ENCODE measurements at places on chromosomes 7 and 10.

DNA sequence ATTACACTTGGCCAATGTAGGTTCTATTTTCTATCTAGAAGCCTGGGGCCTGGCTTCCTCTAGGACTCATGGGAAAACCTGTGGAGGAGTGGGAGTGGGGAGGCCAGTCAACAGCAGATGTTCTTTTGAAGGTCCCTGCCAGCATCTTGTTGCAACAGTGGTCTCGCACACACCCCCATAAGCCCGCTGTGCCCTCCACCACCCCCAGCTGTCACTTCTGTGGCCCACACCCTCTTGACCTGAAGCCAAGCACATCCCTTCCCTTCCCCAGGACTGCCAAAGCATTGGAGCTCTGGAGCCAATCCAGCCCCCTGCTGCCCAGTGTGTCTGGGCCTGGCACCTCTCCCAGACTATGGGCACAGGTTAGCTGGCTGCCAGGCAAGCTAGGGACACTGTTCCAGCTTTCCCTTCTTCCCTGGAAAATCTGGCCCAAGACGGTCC lies 1.9 kb upstream of the STX1A start:
- DNase-seq: no peak

- DNase-seq: no peak
Observed at GRCh38 chr10:124558339-124559321, 97.0 kb downstream of the LHPP start.

DNA sequence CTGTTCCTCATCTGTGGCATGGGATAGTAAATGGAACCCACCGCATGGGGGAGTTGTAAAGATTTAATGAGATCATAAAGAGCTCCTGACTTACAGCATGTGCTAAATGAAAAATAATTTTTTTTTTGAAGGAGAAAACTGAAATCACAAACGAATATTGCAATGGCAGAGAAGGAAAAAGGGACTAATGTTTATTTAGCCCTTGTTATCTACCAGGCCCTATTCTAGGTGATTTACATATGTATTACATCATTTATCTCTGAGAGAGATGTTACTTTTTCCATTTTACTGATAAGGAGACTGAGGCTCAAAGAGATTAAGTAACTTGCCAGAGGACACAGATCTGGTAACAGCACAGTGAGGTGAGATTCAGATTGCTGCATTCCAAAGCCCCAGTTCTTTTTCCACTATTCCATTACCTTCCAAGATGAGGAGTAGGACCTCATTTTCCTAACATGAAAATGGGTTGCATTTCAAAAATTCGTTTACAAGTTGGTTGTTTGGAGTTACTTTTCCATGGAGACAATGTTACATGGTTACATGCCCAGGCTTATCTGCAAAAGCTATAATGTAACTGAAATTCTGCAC lies 28.6 kb downstream of the VCL start:
- DNase-seq: no peak

DNA sequence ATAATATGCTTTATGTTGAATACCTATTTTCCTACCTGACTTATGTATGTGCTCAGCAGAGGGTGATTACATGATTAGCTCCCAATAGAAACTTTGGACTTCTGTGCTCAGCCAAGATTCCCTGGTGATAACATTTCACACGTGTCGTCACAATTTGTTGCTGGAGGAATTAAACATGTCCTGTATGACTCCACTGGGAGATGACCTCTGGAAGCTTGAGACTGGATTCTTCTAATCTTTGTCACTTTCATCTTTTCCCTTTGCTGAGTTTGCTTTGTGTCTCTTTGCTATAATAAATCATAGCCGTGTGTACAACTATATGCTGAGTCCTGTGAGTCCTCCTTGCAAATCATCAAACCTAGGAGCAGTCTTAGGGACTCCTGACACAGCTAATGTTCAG lies 120.9 kb upstream of the LRRTM3 start:
- no peak for DNase-seq

DNA sequence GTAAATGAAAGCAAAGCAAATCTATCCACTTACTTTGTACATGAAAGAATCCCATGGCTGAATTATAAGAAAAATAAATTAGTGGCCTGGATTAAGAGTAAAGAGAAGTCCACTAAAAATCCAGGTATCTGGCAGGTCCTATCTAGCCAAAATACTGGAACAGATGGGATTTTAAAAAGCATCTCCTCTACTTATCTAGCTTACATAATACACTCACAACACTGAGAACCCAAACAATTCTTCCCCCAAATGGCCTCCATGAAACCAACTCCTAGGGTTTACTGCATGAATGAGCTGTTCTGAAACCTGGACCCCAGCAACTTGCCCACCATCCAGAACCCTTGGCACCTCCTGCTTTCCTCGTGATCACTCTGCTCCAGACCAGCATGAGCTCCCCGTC lies 61.3 kb downstream of the AFAP1L2 start:
- DNase-seq: no peak

DNA sequence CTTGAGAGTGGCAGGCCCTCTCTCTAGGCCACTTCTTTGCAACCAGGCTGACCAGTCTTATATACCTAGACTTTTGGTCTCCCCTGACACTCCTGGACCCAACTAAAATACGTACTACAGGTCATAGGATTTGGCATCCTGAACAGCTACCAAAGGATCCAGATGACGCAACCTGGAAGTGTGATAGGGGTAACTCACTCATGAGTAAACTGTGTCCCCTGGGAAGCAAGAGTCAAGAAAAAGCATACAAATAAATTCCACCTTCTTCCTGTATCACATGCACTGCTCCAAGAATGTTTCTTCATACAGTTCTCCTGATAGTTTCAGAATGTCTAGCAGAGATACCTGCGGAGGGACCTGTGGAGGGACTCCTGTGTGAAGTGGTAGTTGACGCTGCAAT lies 172.3 kb downstream of the MDFIC start:
- no peak for DNase-seq

- DNase-seq: no peak
Observed at GRCh38 chr10:34179280-34179679, 635.8 kb downstream of the PARD3 start.

DNA sequence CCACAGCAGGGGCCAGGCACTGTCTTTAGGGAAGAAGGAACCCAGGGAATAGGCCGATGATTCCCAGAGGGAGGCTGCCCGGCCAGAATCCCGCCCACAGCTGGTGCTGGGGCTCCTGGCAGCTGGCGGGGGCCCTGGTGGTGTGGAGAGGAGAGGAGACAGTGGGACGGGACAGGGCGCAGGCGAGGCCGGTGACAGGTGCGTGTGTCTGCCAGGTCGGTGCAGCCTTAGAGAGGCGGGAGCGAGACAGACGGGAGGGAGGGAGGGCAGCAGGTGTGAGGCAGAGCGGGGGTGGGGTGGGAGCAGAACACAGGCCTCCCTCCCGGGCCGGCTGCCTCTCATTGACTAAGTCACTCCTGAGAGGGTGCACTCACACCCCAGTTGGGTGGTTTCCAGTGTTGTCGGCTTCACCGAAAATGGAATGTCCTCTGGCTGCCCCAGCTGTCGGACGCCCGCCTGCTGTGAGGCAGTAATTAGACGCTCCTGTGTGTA lies 55.2 kb downstream of the ELFN1 start:
- DNase-seq: no peak

DNA sequence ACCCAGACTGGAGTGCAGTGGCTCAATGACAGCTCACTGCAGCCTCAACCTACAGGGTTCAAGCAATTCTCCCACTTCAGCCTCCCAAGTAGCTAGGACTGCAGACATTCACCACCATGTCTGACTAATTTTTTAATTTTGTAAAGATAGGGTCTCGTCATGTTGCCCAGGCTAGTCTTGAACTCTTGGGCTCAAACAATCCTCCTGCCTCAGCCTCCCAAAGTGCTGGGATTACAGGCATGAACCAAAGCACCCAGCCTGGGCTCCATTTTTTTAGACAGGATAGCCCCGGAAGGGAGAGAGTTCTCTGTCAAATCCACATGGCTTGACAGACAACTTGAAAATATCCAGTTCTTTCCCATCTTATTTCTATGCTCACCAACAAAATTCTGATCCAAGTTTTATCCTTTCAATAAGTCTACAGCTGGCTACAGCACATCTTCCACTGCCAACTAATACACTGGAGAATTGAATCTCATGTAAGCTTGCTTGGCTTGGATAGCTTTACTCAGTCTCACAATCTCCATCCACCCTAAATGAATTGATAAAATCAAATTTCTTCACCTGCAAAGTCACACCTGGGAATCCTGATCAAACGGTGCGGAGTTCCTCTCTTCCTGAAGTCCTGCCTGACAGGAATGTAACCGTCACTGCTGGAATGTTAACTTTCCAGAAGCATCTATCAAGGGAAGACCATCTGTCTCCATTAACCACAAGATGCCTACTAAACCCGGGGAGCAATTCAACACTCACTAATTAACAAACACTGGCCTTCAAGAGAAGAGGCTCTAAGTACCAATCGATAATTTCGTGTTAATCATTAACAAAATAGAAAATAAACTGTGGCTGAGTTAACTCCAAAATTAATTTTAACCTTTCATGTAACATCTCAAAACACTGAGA lies 239.7 kb upstream of the MKLN1 start:
- no peak for DNase-seq

DNA sequence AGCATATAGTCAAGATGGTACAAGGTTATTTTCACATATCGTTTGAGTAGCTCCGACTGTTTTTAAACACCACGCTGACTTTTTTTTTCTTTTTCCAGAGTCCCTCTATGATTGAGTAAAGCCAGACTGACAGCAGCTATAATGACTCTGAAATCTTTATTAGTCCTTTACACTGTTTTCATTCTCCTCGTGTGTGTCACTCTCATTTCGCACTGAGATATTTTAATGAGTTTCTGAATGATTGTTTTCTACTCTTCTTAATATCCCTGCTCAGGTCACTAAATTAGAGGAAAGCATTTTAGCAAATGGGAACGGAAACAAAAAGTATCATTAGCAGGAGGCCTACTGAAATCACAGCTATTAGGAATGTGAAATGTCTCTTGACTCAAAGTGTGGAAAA lies 162.3 kb upstream of the MTPN start:
- DNase-seq: no peak
